Activated CD8-positive, alpha-beta T cell treated with anti-CD3 and anti-CD28 coated beads, Interleukin-2, amount 10 ng/mL, durations not matched to agents 7 days and 5 days (primary cell): ENCODE measurements at places on chromosomes 1 and 21.

GRCh38 chr1:7110321-7110720 is 325.1 kb downstream of the CAMTA1 start:
- no peaks in the 10 kb centered on the region for H3K4me1 ChIP-seq
- DNase-seq, result no peak
- H3K4me3 ChIP-seq, result no peak overlapping the region

GRCh38 chr1:180917306-180918065 is 4.8 kb downstream of the KIAA1614 start:
- no peak overlapping the region for H3K27ac ChIP-seq
- peaks cover 2% of the 10 kb centered on the region for H3K4me1 ChIP-seq

DNA sequence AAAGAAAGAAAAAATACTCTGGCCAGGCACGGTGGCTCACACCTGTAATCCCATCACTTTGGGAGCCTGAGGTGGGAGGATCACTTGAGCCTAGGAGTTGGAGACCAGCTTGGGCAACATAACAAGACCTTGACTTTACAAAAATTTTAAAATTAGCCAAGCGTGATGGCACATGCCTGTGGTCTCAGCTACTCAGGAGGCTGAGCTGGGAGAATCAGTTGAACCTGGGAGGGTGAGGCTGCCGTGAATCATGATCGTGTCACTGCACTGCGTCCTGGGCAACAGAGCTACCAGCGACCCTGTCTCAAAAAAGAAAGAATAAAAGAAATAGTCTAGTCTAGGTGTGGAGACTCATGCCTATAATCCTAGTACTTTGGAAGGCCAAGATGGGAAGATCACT is 22.3 kb downstream of the RRP1B start:
- no peaks in the 10 kb centered on the region for H3K27me3 ChIP-seq
- H3K27ac ChIP-seq, result no peak overlapping the region
- H3K4me1 ChIP-seq, result peaks cover 15% of the 10 kb centered on the region
- DNase-seq, result no peak
- H3K4me3 ChIP-seq, result no peak overlapping the region

- DNase-seq, result no peak
- no peak overlapping the region for H3K4me3 ChIP-seq
- H3K27me3 ChIP-seq, result peaks cover 7% of the 10 kb centered on the region
- peaks cover 42% of the 10 kb centered on the region for H3K4me1 ChIP-seq
Measured at GRCh38 chr21:45225741-45226327, 61.9 kb downstream of the POFUT2 start.

GRCh38 chr1:77557053-77557452 is 125.4 kb downstream of the ZZZ3 start:
- no peaks in the 10 kb centered on the region for H3K27me3 ChIP-seq
- no peak overlapping the region for H3K27ac ChIP-seq
- H3K4me3 ChIP-seq, result no peak overlapping the region
- DNase-seq, result no peak

GRCh38 chr21:25809013-25809412 is 74.2 kb downstream of the GABPA start:
- no peak for DNase-seq
- H3K27me3 ChIP-seq, result no peaks in the 10 kb centered on the region
- H3K4me1 ChIP-seq, result no peaks in the 10 kb centered on the region
- no peak overlapping the region for H3K27ac ChIP-seq

- no peaks in the 10 kb centered on the region for H3K4me1 ChIP-seq
- H3K36me3 ChIP-seq, result no peaks in the 10 kb centered on the region
- no peak overlapping the region for H3K27ac ChIP-seq
- peaks cover 5% of the 10 kb centered on the region for H3K27me3 ChIP-seq
- no peak for DNase-seq
- no peak overlapping the region for H3K4me3 ChIP-seq
Measured at GRCh38 chr1:20126806-20127440, 7.6 kb upstream of the PLA2G2D start.

- no peaks in the 10 kb centered on the region for H3K36me3 ChIP-seq
- H3K27ac ChIP-seq, result no peak overlapping the region
- H3K4me3 ChIP-seq, result no peak overlapping the region
- no peak for DNase-seq
- H3K4me1 ChIP-seq, result no peaks in the 10 kb centered on the region
Measured at GRCh38 chr1:83741770-83742169, 257.2 kb downstream of the TTLL7 start.
